ENCODE measurements at places on chromosomes 3 and 15. TPM values are rescaled to one million over a fixed set of nuclear protein-coding genes. Genes with fewer than 3 reads are reported as not detected.
A peak's percentile ranks its signal among the peaks of the same experiment; 100 is the strongest.

- DNase-seq, result no peak
Observed at GRCh38 chr3:197117114-197117513, 87.5 kb upstream of the MELTF start.

DNA sequence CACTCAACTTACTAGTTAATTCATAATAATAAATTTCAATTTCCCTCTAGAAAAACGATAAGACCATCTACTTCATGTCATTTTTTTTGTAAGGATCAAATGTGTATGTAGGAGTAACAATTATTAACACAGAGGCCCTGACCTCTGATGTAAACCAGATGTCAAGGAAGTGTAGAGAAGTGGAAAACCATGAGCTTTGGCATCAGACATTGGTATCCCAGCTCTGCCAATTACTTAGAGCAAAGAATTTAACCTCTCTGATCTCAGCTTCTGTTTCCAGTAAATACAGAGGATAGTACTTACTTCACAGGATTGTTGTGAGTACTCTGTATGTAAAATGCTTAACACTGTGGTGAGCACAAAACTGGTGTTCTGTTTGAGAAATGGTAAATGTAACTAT lies 17.5 kb downstream of the AQR start:
- DNase-seq, result no peak

DNA sequence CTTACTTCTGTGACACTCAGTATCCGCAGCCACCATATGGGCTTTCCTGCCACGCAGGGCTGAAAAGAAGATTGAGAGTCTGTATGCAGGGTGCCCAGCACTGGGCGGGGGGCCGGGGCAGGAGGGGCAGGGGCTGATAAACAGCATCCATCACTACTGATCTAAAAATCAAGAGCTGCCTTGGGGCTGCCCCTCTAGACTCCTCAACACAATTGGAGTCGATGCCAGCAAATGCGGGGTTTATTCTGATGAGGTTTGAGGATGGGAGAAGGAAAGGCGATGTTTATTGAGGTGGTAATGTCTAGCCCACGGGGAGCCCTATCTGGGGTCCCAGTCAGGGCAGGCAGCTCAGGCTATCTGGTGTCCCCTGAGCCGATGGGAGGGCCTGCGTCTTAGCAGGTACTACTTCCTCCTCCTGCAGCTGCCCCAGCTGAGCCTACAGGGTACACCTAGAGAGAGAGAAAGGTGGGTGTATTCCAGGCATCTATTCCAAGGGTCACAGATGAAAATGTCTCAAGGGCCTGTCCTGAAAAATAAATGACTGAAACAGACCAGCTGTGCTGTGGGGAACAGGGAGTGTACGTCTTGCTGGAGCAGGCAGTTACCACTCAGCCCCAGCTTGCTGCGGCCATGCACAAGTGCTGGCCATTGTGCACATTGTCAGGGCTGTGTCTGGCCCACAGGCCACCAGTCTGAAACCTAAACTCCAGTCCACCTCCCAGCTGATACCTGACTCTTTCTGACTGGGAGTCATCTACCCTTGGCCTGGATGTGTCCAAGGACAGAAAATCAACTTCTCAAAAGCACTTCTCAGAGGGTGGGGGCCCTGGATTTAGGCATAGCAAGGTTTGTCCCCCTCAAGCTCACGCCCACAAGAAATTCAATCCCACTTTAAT lies 19.5 kb downstream of the ISG20 start:
- DNase-seq, result no peak

GRCh38 chr3:54056521-54056920 lies 65.8 kb upstream of the CACNA2D3 start:
- DNase-seq, result no peak

CATSPER2 gene
- 0.91 TPM for total RNA-seq

ZNF80 gene
- 1.3 TPM for total RNA-seq

DNA sequence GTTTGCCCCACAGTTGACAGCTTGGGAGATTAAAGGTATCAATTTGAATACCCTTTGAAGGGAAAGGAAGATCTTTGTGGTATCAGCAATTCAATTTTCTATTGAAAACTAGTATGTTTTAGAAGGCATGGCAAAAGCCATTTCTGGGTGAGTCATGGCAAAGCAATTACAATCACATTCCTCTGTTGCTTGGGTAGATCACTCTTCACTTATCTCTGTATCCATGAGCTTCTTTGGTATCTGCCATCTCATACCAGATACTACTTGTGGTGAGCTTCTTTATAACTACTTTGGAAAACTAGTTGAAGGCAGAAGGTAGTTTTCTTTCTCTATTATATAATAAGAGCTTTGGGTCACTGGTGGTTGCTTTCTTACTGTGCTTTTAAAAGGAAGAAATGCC lies 28.3 kb upstream of the LSAMP start:
- DNase-seq, result no peak

- no peak for DNase-seq
Observed at GRCh38 chr3:105876780-105877327, 8.0 kb upstream of the CBLB start.

DNA sequence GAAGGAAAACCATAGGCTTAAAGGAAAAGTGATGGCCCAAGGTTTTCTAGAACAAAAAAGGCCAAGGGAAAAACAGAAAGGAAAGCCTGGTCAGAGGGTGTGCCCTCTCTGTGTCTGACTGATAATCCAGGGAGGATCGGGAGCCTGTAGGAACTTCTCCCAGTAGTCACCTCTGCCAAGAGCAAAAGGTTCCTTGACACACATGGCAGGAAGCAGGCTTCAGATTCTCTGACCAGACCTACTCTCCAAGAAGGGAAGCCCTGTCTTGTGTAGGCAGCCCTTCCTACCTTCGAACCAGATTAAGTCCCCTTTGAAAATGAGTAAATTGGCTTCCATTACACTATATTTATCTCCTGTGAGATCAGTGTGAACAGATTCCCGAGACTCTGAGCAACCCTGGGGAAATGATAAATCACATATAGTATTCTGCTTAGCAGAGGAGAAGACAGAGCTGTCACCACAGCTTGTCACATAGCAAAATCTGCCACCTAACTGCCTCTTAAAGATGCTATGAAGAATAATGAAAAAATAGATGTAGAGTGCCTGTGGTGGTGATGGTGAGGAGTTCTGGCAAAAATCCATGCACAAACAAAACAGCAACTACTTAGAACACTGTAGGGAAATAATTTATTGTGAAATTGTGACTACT lies 38.8 kb downstream of the PARP14 start:
- DNase-seq, result no peak

TMC3 gene
- total RNA-seq, result not detected

DNA sequence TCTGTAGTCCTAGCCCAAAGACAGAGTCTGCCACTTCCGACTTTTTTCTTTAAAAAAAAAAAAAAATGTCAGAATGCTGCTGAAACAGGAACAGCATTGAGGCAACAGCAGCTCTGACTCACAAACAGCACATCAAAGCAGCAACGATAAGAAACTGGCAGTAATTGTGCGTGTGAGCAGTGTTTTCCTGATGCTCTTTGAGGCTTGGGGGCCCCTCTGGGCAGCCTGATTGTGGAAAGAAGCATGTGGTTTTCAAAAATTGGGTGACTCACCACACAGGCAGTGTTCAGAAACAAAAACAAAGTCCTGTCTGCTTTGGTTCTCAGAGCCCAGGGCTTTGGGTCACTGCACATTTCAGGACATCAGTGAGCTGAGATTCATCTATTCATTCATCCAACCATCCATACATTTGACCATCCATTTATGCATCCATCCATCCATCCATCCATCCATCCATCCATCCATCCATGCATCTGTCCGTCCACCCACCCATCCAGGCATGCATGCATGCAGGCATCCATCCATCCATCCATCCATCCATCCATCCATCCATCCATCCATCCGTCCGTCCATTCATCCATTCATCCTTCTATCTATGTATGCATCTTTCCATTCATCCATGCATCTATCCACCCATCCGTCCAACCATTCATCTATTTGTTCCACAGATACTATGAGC lies 308.4 kb downstream of the RPLP1 start:
- DNase-seq, result peak; percentile 84

DNA sequence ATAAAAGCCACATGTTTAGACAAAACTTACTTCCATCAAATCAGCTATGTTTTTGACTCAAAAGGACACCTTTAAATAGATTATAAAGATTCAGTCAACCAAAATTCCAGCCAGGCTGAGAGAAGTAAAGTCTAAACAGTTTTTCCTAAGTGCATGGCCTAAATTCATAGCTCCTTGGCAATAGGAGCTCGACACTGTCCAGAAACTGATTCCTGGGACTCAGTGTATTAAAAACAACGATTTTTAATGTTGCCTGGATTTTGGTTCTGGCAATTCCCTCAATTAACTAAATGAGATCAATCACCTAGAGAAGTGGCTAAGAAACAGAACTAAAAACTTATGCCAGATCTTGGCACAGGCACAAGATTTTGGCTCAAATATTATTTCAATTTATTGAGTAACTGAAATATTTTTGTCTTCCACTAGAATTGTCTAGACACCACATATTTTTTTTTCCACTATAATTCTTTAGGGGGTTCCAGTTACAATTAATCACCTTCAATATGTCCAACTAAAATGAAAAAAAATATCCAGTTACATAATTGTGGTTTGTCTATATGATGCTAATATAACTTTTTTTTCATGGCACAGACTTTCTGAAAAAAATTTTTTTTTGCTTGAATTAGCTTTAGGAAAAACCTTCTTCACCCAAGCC lies 135.9 kb downstream of the TFDP2 start:
- DNase-seq, result no peak

SPSB4 gene
- not detected for total RNA-seq

DNA sequence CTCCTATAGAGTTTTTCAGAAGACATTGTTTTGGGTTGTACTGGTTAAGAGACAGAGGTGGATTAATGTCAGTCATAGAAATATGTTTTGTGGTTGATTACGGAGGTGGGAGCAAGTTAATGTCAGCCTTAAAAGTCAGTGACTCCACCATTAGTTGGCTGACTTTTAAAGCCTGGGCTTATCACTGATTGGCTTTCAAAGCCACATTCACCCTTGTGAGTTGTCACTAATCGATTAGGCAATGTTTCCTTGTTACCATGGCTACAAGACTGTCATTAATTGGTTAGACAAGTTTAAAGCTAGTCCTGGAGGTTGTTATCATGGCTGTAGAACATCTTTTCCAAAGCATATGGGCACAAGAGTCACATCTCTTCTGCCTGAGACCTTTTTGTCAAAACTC lies 73.0 kb downstream of the NEO1 start:
- no peak for DNase-seq

DNA sequence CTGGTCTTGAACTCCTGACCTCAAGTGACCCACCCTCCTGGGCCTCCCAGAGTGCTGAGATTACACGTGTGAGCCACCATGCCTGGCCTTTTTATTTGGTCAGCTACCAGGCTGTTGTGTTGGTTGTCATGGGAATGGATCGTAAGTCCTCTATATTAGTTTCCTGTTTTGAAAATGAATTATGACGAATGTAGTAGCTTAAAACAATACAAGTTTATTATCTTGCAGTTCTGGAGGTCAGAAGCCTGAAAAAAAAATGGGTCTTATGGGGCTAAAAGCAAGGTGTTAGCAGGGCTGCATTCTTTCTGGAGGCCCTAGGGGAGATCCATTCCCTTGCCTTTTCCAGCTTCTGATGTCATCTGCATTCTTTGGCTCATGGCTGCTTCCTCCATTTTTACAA lies 25.1 kb upstream of the HERC1 start:
- DNase-seq, result no peak

SH3GL3 gene
- total RNA-seq, result not detected

FBXW12 gene
- total RNA-seq, result not detected

CIAO2A gene
- 95.2 TPM for total RNA-seq

LRRC34 gene
- total RNA-seq, result 4.0 TPM

- DNase-seq, result no peak
Observed at GRCh38 chr3:112327371-112327951, 5.5 kb upstream of the CD200 start.

A4GNT gene
- total RNA-seq, result not detected

GRCh38 chr15:30870681-30871080 lies 33.0 kb upstream of the FAN1 start:
- DNase-seq, result no peak

DNA sequence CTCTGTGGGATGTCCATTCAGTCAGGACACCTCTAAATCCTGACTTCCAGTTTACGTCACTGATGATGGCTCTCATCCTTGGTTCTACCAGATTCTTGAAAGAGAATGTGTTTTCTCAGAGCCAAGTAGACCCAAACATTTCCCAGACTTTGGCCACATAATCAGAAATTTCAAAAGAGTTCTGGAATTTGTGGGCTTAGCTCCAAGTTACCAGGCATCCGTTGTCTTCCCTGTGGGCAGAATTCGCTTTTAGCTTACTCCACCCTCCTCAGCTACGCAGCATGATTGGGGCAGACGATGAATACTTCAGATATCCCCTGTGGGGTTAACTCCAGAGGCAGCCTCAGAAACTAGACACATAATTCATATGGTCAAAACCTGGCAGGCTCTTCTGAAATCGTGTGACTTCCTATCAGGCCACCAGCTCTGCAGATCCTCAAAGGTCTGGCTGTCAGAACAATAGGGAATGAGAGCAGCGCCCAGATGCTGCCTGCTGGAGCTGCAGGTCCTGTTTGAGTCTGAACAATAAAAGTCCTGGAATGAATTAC lies 30.6 kb downstream of the CRTC3 start:
- DNase-seq, result no peak

DNA sequence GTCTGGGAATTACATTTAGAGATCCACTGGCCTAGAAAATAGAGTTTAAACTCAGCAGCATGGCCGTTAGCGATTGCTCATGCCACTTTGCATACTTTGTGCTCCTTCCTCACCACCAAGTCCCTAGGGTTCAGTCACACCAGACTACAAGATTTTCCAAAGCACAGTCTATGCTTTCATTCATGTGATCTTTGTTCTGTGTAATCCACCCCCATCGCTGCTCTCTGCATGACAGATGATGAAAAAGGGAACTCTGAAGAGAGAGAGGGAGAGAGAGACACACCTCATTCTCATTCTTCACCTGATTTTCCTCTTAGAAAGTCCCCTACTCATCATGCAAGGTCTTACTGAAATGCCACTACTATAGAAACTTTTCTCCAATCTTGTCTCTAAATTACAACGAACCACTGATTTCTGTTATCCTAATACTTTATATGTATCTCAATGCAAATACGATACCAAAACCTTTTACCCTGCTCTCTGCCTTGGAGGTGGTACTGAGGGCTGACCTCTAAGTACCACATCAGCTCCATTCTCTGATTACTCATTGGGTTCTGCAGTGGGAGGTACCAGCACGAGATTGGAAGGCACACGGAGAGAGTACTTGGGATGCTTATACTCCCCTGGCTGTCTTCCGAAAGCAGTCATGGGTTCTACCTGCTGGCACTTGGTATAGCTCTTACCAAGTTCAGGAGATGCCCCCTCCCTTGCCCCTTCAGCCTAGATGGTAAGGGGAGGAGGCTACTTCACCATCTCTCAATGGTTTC lies 1.1 kb upstream of the PARP15 start:
- peak; percentile 55 for DNase-seq

All from activated naive CD8-positive, alpha-beta T cell treated with anti-CD3 and anti-CD28 coated beads for 36 hours (primary cell).